Urothelium cell line (cell line): ENCODE measurements at places on chromosomes 3 and 15.

- no peak for DNase-seq
These were observed 154.1 kb downstream of the ADAMTS17 start for GRCh38 chr15:100187677-100188076.

DNA sequence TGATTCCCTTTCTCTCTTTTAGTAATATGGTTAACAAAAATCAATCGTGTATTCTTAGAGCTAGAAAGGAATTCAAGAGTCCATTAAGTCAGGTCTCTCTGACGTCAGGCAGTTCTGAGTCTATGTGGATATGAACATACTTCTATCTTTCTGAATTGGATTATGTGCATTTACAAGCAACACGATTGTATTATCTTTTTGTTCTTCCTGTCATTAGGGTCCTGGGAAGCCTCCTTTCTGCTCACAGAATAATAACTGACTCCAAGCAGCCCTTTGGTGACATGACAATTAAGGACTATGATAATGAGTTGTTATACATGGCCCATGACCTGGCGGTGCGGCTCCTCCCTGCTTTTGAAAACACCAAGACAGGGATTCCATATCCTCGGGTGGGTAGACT is 14.0 kb downstream of the EDEM1 start:
- DNase-seq: no peak

DNA sequence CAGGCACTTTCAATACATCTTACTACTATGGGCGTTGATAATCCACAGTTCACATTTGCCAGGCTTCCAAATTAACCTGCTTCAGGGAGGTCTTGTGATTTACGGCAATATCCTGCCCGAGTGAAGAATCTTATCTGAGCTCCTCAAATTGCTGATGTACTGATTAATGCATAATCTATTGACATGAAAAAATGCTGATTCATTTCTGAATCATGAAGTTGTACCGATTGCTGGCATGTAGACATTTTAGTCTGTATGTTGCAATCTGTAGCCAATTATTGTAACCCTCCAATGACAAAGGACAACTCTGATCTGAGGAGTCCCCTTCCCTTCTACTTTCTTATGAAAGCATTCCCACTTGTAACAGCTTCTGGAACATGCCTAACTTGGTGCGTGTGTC is 97.2 kb downstream of the SEC22A start:
- DNase-seq: no peak

GRCh38 chr3:119530456-119530855 is 29.0 kb downstream of the CD80 start:
- no peak for DNase-seq

DNA sequence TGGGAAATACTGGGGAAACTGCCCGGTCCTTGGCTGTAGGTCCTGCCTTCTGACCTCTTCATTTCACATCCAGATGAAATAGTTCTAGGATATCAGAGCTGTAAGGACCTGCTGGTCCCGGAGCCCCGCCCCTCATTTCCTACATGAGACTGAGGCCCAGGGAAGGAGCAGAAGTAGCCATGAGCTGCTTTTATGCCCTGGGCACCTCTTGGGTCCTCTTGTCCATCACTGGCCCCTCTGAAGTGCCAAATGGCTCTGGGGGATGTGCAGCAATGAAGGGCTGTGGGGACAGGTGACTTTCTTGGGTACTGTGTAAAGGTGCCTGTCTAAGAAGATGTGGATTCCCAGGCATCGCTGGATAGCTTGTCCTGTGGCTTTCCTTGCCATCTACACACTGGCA is 40.3 kb upstream of the ESYT3 start:
- no peak for DNase-seq

DNA sequence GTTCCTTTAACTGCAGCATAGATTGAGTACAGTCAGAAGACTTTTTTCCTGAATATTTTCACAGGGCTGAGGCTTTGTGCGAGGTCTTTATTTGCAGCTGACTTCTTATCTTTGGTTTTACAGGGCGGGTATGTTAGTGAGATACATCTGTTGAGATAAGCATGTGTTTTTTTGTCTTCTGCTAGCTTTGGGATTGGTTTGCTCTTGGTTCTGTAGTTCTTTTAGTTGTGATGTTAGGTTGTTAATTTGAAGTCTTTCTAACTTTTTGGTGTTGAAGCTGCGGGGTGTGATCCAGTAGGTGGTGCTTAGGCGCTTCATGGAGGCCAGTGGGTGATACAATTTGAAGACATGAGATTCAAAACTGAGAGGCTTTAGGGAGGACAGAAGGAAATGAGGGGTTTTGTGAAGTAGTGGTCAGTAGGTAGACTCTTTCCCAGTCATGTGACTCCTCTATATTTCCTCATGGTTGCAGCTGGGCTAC is 67.9 kb upstream of the TNFSF10 start:
- DNase-seq: no peak

GRCh38 chr15:80747317-80748053 is 31.7 kb upstream of the CEMIP start:
- DNase-seq: no peak

DNA sequence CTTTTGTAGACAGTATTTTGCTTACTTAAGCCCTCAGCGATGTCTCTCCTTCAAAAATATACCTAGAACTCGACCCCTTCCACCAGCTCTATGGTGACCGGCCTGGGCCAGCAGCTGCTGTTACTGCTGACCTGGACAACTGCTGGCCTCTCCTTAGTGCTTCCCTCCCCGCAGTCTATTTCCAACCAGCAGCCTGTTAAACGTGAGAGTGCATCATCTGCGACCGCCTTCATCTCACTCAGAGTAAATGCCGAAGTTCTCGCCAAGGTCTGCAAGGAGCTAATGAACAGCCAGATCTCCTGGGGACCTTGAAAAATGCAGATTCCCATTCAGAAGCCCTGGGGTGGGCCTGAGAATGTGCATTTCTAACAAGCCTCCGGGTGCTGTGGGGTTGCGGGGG is 86.7 kb downstream of the RPLP1 start:
- DNase-seq: no peak
